Stimulated activated CD4-positive, alpha-beta T cell treated with anti-CD3 and anti-CD28 coated beads, Interleukin-15, amount 100 ng/mL, for 1 hour (primary cell): ENCODE measurements at places on chromosomes 4 and X.

DNA sequence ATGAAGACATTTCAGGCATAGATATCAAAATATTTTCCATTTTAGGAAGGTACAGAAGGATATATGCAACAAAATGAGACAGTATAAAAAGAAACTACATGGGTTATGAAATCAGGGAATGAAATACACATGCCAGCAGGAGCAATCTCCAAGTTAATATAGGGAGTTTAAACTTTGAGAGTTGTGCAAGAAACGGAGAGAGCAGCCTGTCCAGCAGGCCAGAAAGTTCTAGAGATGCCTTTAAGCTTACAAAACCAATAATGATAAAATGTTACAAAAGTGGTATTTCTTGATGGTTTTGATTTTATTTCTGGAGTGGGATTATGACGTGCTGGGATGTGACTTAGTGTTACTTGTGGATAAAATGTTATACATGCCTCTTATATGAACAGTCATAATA is 2047.9 kb downstream of the ARAP2 start:
- DNase-seq: no peak

DNA sequence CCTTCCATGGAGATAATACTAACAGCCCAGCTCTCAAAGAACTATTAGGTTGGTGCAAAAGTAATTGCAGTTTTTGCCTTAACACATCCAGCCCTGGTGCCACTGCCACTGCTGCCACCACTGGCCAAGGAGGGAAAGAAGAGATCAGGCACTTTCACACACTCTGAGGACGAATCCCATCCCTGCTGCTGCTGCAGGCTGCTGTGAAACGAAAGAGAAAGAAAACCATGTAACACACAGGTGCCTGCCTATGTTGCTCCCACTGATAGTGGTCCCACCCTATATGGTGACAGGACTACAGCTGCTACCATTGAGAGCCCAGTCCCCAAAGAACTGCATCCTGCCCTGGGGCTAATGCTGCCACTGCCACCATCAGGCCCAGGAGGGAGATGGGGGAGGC is 35.1 kb downstream of the TMLHE start:
- DNase-seq: no peak

DNA sequence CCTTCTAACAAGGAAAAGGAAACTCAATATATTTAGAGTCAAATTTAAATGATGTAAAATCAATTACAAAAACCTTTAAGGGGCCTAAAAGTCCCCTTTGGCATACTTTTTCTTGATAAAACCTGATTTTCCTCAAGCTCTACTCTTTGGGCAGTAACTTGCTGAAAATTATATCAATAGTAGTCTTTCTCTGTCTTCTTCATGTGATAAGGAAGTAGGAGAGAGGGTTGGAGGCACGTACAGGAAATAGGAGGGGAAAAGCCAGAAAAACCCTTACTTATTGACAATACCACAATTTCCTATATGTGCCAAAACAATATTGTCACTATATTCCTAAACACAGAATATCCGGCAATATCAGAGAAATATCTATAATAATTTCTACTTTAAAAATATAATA is 9.6 kb downstream of the RHOH start:
- DNase-seq: no peak

DNA sequence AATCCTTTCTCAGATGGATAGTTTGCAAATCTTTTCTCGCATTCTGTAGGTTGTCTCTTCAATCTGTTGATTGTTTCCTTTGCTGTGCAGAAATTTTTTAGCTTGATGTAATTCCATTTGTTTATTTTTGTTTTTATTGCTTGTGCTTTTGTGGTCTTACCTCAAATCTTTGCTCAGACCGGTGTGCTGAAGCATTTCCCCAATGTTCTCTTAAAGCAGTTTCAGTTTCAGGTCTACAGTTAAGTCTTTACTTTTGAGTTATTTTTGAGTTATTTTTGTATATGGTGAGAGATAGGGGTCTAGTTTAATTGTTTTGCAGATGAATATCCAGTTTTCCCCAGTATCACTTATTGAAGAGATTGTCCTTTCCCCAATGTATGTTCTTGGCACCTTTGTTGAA is 18.2 kb upstream of the SLC25A14 start:
- DNase-seq: no peak

- no peak for DNase-seq
These were observed 83.8 kb downstream of the SMARCA5 start for GRCh38 chr4:143597276-143597675.

DNA sequence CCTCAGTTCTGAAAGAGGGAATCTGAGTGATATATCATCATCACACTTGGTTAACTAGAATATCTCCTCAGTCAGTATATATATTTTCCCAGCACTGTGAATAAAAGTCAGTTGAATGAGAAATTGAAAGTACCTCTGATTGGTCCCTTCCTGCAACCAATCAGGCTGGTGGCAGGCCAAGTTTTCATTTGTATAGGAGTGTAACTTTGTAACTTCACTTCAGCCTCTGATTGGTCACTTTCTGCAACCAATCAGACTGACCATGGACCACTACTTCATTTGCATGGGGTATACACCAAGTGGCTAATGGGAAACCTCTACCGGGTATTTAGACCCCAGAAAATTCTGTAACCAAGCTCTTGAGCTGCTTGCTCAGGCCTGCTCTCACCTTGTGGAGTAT is 2.0 kb upstream of the PGK1 start:
- no peak for DNase-seq

DNA sequence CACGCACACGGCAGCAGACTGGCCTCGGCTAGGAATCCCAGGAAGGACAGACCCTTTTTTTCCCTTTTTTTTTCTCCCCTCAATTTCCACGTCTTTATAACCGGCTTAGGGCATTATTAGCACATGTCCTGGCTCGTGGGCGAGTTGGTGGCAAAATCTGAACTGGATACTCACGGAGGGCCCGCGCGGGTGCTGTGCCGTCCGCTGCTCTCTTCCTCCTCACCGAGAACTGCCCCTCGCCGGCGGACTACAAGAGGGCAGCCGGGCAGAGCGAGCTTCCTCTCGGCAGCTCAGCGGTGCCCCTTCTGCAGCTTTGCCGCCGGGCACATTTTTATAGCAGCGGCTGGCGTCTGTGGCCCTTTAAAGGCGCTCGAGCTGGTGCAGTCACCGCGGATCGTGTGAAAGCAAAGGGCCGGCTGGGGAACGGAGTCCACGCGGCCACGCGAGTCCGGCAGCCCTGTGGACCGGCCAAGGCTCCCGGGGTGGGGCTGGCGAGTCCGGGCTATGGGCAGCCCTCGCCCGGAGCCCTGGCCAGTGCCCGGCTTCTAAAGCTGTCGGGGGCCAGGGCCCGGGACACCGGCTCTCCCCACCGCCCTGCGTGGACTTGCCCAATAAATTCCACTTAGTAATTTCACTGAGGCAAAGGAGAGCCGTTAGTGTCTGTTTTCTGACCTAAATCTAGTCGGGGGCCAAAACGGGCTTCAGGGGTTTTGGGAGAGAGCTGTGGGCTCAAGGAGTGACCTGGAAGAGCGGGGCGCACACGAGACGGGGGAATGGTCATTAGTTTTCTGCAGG is 1.3 kb upstream of the CITED1 start:
- no peak for DNase-seq

DNA sequence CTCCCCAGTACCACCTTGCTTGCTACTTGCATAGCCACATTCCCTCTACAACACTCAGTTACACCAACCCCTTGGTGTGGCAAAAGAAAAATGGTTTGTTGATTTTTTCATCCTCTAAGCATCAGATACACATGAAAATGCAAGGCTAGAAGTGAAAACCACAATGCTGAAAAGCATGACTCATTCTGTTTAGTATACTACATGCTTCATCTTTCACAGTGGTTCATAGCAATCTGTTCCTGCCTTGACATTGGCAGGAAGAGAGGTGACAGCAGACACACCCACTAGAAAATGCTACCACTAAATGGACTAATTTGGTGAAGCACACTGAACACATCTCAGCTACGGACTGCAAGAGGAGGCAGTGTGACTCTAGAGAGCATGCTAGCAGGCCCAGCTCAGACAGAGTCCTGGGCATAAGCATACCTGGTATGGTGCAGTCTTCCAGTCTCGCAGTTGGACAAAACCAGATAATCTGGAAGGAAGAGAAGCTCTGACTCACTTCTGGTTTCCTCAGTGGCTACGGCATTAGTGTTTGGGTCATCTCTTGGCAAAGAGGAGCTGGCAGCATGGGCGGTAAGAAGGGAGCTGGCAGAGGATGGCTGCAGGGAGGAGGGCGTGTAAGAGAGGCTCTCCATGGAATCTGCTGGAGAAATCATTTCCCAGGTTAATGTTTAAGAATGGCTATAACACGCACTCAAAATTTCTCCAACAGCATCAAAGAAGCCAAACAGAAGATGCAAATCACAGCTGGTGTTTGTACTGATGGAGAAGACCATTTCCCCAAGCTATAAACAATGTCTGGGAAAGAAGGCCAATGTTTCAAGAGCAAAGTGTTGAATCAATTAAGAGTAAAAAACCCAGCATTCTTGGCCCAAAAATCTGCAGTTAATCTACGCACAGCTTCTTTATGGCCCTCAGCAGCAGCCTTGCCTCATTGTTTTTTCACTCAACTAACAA is 37.8 kb downstream of the GAB3 start:
- no peak for DNase-seq

DNA sequence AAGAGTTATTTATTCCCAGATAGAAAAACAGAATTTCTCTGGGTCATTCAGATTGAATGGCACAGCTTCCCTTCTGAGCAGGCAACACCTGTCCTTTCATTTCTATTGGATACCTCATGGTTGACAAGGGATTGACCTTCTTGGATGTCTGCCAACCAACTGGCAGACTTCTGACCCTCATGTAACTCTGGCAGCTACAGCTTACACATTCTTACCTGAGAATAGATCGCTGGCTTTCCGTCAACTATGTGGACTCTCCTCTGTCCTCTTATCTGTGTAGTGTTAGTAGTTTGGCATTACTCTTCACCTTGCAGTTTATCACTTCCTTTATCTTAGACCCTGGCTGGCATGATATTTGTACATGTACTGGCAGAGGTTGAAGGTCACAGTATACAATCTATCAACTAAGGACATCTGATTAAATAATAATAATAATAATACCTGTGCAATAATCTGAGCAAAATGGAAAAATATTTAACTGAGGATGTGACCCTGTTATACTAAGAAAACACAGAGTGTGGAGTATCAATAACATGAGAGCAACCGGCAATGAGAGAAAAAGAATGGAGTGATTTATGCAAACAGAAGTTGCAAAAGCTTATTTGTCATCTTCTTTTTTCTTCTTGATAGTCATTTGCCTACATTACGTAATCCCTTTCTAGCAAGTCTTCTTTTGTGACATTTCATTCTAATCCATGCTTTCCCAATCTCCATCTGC is 1118.2 kb downstream of the ARAP2 start:
- DNase-seq: no peak

DNA sequence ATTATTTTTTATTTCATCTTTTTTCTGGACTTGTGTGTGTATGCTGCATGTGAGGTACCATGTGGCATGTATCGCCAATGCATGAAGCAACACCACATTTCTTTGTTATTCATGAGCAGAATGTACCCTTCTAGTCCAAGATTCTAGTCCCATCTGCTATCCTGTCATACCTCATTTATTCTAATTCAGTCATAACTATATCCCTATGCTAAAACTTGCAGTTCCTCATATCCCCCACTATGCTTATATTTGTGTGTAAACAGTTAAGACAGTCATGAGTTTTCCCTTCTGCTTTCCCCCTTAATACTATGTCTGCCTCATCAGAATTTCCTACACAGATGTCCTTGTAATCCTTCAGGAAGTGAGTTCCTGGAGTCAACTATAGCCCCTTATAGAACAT is 19.7 kb downstream of the OCRL start:
- no peak for DNase-seq

- no peak for DNase-seq
These were observed 175.8 kb upstream of the TECRL start for GRCh38 chr4:64584981-64585557.

GRCh38 chr4:51866835-51867234 is 23.9 kb downstream of the DCUN1D4 start:
- no peak for DNase-seq

- no peak for DNase-seq
These were observed 951.2 kb downstream of the TECRL start for GRCh38 chr4:63458010-63458409.

DNA sequence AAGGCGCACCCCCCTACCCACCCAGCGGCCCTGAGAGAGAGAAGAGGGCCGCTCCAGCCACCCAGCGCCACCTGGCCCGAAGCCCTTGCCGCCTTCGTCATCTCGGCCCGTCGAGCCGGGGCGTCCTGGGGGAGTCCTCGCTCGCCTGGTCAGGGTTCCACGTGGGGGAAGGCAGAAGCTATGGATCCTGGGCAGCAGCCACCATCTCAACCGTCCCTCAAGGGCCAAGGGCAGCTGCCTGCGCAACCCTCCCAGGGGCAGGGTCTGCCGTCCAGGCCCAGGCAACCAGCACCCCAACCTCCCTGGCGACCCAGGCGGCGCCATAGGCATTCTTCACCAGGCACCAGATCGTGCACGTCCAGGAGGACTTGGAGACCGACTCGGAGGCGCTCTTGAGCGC is 51.5 kb upstream of the IL13RA2 start:
- no peak for DNase-seq

DNA sequence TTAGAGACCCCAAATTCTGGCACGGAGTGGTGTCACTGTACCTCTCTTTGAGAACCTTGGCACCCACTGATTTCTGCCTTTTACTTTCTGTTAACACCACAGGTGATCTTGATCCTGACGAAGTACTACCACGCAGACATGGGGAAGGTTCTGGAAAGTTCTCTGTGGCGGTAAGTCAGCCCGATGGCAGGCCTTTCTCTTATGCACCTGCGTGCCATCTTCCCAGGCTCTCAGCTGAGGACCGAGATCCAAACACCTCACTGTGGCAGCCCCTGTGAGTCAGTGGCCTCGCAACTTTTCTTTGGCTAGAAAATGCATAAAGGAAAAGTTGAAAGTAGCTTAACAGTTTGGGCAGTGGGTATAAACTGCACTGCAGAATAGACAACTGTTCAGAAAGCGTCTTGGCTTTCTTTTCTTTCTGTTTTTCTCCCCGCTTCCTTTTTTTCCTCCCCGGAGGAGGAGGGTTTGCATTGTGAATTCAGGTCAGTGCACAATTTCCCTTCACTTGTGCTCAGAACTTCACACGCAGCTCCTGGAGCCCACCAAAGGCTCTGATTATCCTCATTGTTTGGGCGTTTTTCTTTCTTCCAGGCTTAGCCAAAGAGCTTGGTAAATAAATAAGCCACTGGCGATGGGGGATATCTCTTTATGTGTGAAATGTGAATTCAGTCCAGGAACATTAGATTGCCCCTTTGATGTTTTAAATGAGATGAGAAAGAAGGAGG is 38.4 kb downstream of the PSAPL1 start:
- DNase-seq: no peak
